SW 1271 (cell line): ENCODE measurements at places on chromosomes 11 and 22.

- DNase-seq: no peak
Observed at GRCh38 chr11:66915046-66915832, 42.9 kb downstream of the PC start.

DNA sequence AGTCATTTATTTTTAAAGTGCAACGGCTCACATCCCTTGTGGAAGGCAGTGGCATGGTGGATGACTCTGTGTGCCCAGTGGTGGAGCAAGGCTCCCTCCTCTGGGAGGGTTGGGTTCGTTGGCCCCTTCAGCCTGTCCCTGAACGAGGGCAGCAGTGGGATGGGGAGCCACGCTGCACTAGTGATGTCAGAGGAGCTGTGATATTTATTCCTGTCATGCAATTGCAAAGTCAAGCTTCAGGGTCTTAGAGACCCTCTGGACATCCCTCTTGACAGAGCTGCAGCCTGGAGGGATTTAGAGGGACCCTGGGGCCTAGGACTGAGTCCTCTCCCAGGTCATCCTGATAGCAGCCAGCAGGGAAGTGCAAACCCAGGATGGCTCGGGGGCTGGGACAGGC, 78.2 kb upstream of the NARS2 start:
- no peak for DNase-seq

DNA sequence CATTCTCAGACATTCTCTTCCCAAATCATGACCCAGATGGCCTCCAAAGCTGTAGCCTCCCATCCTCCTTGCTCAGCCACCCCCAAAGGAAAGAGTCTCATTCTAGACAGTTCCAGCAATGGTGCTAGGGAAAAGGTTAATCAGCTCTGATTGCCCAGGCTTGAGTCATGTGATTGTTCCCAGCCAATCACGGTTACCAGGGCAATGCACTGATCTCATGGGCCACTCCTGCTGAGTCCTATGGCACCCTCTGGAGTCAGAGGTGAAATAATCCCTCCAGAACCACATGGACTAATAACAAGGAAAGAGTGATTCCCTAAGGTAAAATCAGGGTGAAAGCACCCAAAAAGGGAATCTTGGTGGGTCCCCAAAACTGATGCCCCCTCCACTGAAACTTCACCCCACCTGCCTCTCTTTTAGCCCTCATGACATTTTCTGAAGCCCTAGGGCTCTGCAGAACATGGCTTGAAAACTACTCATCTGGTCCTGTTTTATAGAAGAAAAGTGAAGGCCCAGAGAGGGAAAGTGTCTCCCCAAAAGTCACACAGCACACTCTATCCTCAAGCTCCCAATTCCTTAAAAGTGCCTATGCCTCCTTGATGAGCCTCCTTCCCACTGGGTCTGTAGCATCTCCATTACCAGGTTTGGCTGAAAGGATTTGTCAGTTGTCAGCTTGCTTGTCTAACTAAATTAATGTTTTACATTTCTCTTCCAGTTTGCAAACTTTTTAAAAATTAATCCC, 203.7 kb downstream of the MN1 start:
- no peak for DNase-seq

DNA sequence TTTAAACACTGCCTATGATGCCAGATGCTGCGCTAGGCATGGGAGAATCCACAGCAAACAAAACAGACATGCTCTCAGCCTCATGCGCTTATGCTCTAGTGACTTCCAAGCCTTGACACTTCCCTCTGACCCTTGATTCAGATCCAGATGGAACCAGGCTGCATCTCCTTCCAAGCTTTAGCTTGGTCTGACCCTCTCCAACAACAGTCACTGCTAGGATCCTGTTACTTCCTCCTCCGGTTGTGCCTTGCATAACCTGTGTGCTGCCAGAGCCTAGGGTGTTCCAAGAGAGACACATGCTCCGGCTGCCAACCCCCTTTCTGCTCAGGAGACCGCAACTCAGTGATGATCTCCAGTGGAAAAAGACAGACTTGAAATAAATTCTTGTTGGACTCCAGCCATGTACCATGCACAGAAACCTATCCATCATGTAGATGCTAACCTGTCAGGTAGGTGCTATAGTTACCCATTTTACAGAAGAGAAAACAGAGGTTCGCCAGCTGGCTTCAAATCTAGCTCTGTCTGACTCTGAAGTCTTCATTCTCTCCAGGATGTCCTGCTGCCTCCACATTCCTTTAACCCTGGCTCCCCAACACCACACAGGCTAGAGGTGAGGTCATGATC, 136.3 kb upstream of the TEAD1 start:
- no peak for DNase-seq

GRCh38 chr22:25067851-25068421, 115.4 kb downstream of the KIAA1671 start:
- no peak for DNase-seq

DNA sequence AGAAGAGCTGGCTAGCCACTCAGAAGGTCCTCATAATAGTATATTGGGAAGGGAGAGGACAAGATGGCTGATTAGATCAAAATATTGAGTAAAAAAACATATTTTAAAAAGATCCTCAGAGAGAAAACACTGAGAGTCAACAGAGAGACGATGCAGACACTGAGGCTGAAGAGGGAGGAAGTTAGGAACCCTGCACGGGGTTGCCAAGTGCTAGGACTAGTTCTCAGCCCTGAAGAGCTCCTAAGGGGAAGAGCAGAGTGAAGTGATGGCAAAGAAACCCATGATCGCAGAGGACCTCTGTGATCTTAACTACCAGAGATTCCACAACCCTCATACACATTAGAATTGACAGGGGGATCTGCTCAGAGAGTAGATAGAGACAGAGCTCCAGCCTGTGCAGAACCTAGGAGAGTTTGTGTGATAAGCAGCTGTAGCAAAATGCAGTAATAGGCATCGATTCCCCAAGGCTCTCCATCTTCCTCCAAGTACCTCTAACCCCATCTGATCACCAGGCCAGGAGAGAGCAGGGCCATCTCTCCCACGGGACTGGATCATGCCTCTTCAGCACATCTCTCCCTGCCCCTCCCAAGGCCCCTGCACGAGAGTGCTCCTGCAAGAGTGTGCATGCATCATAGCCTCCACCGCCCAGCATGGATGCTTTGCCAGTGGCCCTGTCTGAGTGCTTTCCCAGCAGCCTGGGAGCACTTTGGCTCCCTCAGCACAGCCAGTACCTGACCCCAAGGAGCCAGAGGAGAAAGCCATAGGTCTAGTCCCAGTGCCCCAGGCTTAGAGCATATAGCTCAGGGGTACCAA, 41.2 kb upstream of the ARL14EP start:
- no peak for DNase-seq

DNA sequence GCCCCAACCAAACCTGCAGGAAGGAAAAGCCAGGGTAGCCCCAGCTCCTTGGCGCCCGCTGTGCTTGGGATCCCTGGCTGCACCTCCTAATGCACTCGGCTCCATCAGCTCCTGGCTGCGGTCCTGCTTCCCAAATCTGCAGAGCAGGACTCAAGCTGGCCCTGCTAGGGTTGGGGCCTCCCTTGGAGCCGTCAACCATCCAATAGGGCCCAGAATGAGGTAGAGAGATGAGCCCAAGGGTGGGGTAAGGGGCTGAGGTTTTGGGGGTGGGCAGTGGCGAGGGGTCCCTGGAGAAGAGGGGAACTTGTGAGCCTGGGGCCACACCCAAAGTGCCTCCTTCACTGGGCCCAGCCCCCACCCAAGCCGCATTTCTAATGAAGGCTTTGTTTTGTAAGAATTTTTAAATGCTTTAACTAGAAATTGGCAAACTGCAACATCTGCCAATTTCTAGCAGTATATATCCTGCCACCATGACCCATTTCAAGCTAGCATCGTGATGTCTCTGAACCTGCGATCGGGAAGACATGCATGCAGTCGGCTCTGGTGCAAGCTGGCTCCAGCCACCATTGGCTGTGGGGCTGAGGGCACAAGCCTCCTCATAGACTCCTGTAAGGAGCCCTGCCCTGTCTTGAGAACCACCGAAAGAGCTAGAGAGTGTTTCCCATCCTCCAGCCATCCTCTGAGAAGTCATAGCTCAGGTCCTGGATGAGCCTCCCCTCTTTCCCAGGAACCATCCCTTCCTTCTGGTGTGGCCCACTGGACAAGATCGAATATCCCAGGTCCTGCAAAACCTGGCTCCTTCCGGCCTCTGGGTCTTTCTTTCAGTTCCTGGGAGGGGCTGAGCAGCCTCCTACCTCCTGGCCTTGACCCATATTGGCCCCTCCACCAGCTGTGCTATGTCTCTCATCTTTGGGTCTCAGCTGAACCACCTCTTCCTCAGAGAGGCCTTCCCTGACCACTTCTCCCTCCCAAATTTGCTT, 15.5 kb downstream of the C1QTNF6 start:
- no peak for DNase-seq

- DNase-seq: no peak
Observed at GRCh38 chr11:8249482-8249881, 14.2 kb downstream of the LMO1 start.

DNA sequence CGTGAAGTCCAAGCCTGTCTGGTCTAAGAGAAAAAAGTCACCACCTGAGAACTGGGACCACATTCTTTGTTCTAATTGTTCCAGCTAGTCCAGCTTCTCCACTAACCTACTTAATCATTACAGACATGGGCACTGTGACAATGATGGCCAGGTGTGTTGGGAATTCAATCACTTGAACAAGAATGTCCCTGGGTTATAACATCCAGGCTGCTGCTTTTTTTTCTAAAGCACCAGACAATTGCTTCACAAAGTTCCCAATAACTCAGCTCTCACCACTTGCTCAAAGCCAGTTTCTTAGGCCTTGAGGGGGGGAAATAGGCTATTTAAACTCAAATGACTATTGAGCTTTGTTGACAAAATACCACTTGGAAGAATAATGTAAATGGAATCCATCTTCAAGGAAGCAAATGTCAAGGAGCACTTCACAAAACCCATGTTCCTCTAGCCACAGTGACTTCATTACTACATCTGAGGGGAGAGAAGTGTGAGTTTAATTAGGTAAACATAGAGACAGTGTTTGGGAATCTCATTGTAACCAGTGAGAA, 80.3 kb downstream of the ME3 start:
- no peak for DNase-seq

GRCh38 chr22:23787600-23787896, 782 bp downstream of the SMARCB1 start:
- DNase-seq: no peak

GRCh38 chr11:124917115-124917637, 1.9 kb upstream of the HEPN1 start:
- peak; percentile 7 for DNase-seq

DNA sequence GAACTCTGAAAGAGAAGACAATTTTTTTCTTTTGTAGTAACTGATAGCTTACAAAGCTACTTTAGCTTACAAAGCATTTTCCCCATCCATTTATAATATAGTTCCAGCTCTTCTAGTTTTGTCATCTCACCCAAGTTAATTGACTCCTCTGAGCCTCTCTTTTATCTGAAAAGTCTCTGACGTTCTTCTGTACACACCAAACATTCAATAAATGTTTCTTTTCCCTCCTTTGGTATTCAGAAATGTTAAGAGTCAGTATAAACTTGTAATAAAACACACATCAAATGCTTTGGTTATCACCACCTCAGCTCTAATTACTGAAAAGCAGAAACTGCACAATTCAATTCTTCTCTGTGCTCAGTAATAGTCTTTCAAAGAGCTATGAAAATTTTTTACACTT, 5.9 kb downstream of the CCDC90B start:
- DNase-seq: no peak

DNA sequence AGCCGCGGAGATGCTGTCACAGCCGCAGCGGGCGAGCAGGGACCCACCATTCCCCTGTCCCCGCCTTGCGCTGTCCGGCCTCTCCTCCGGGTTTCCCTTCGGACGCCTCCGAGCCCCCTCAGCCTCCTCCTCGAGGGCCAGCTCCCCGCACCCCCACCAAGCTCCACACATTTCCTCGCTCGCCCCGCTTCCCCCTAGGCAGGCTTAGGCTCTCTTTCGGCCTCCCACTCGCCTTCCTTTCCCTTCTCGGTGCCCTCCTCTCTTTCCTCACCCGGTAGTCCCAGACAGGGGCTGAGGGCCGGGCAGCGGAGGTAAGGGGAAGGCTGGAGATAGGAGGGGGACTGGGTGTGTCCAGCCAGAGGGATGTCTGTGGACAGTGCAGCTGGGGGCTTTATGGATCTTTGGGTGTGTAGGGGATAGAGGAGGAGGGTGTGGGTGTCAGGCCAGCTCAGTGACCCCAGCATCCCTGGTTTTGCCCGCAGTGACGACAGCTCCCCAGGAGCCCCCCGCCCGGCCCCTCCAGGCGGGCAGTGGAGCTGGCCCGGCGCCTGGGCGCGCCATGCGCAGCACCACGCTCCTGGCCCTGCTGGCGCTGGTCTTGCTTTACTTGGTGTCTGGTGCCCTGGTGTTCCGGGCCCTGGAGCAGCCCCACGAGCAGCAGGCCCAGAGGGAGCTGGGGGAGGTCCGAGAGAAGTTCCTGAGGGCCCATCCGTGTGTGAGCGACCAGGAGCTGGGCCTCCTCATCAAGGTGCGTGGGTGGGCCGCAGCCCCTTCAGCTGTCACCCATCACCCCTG, 1.6 kb downstream of the KCNK4 start:
- no peak for DNase-seq

DNA sequence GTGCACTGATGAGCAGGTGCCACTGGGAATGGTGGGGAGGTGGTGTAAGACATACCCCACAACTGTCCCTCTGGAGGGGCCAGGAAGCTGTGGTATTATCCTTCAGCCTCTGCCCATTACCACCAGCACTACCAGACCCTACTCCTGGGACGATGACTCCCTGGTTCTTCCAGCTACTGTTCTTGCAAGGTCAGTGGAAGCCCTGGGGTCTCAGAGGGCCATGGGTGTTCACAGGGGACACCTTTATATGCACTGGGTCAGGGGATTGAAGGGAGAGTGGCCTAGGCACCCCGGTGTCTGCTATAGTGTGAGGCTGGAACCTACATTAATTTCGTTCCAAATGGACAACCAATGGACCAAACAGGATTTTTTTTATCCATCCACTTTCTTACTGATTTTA, 102.1 kb downstream of the RPS6KA4 start:
- DNase-seq: no peak

GRCh38 chr11:102407901-102408300, 44.7 kb downstream of the TMEM123 start:
- no peak for DNase-seq

DNA sequence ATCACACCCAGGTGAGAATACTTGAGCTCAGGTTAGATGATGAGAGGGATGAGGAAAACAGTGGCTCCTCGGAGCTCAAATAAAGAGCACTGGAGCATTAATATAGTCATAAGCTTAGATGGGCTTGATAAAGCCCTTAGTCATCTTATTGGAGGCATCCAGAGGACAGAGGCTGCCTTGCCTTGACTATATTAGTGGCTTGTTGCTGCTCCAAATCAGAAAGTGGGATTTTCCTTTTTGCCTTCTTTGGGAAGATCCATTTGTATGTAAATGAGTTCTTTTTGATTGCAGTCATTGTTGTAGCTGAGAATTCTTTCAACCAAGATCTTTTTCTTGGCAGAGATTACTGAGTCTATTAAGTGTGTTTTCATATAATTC, 18.9 kb downstream of the ADM start:
- DNase-seq: no peak

- DNase-seq: no peak
Observed at GRCh38 chr11:73530109-73530508, 67.8 kb downstream of the FAM168A start.
